CD8-positive, alpha-beta memory T cell (primary cell): ENCODE measurements at places on chromosomes 6 and 20.

- DNase-seq: no peak
These were observed 8.5 kb downstream of the SMPDL3A start for GRCh38 chr6:122797537-122797936.

- no peak for DNase-seq
These were observed 46.8 kb downstream of the KIAA0319 start for GRCh38 chr6:24599179-24599578.

GRCh38 chr6:56378966-56379585 lies 131.7 kb upstream of the COL21A1 start:
- no peak for DNase-seq

DNA sequence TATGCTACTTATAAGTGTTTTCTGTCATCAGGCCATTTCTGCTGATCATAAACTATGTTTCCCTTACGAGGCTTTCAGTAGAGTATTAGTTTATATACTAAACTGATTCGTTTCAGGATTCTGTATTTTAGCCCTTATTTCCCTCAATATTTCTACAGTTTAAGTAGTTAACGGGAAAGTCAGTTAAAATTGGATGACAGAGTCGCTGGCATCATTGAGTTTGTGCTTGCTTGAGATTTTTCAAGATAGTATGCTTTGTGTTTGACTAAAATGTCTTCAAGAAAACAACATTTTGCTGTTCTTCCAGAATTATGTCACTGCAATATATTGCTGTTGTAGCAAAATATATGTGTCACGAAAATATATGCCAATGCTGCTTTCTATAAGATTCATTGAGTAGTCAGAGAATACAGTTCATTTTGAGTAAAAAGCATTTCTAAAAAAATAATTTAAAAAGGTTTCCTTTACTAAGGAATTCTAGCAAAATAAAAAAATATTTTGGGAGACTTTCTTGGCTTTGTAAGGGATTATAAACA lies 51.4 kb downstream of the NCOA7 start:
- DNase-seq: no peak

DNA sequence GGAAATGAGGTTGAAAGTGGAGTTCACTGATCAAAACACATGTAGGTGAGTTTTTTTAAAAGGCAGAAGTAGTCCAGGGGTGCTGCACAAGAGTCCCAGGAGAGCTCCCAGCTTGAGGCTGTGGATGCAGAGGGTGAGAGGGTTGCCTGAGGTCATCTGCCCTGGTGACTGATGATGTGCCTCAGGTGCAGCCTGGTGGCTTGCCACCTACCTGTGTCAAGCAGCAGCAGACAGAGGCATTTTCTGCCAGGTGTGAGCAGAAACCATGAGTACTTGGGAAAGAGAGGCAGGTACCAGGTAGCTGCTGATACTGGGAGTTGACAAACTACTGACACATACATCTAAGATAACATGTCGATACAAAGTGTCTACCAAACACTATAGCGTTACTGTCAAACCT lies 92.5 kb downstream of the SCP2D1 start:
- DNase-seq: no peak

GRCh38 chr6:135475292-135475886 lies 22.2 kb downstream of the AHI1 start:
- DNase-seq: no peak

GRCh38 chr20:10596710-10597121 lies 77.1 kb downstream of the JAG1 start:
- DNase-seq: no peak

GRCh38 chr6:3337521-3338350 lies 79.0 kb downstream of the PSMG4 start:
- no peak for DNase-seq

DNA sequence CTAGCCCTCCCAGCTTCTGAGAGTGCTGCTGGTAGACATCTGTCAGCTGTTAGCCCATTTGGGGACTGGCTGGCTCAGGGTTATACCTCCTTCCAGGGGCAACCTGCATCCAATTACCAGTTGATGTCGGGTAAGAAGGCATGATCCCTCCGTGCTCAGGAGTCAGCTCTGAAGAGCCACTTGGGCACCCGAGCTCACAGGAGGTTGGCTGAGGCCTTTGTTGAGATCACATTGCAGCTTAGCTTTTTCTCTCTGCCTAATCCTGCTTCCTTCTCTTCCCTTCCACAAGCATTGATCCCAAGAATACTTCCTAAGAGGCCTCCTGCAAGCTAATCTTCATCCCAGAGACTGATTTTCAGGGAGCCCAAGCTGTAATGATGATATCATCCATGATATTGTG lies 35.5 kb downstream of the SCP2D1 start:
- DNase-seq: no peak

GRCh38 chr6:10316373-10316721 lies 98.5 kb downstream of the TFAP2A start:
- DNase-seq: no peak
